CD4-positive, alpha-beta T cell treated with Interleukin-2 at 100 ng/mL for 4 hours (primary cell): ENCODE measurements at places on chromosomes 4 and X.
A peak's percentile ranks its signal among the peaks of the same experiment; 100 is the strongest.

GRCh38 chrX:153340111-153340510, 6.2 kb downstream of the ZNF275 start:
- no peak for DNase-seq

DNA sequence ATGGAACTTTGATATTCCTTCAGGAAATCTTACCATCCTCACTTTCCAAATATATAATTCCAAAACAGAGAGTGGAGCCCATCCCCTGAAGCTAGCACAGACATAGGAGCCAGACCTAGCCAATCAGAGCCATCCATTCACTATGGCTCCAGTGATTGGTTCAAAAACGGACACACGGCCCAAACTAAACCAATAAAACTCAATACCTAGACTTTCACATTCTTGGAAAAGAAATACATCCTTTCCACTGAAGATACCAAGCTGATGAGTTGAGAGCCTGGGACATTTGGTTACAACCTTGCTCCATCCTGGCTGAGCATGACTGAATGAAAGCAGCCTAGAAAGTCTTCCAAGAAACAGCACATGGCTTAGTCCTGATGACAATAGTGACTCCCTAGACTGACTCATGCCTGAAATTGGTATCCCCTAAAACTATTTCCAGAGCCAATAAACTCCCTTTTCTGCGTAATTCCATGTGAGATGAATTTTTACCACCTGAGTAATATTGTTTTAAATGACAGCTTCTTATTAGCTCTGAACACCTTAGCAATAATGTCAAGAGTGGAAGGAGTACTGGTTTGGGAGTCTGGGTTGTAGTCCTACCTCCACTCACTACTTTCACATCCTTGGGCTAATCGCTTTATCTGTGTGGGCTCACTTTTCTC, 189.6 kb upstream of the LNX1 start:
- no peak for DNase-seq

DNA sequence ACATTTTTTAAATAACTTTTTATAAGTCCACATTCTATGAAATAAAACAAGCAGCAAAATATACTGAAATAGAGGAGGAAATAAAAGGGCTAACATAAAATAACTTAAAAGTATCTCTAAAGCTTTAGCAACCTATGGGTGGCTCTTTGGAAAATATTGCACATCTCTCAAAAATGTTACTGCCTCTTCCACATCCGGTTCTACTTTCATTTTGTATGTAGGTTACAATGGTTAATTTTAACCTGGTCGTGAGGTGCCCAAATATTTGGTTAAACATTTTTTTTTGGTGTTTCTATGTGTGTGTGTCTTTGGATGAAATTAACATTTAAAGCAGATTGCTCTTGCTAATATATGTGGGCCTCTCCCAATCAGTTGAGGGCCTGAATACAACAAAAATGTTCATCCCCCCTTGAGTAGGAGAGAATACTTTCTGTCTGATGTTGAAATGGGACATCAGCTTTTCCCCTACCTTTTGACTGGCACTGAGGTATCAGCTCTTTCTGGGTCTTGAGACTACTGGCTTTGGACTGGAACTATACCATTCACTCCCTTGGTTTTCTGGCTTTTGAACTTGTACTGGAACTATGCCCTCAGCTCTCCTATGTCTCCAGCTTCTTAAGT, 353.0 kb downstream of the ADAM29 start:
- DNase-seq: no peak

- no peak for DNase-seq
These were observed 145.1 kb downstream of the BEND2 start for GRCh38 chrX:18075603-18076002.

GRCh38 chrX:19172741-19173140, 50.5 kb upstream of the ADGRG2 start:
- no peak for DNase-seq

GRCh38 chrX:147803948-147804347, 107.8 kb upstream of the FMR1 start:
- peak; percentile 0 for DNase-seq

GRCh38 chr4:8533274-8533865, 46.8 kb upstream of the GPR78 start:
- no peak for DNase-seq

DNA sequence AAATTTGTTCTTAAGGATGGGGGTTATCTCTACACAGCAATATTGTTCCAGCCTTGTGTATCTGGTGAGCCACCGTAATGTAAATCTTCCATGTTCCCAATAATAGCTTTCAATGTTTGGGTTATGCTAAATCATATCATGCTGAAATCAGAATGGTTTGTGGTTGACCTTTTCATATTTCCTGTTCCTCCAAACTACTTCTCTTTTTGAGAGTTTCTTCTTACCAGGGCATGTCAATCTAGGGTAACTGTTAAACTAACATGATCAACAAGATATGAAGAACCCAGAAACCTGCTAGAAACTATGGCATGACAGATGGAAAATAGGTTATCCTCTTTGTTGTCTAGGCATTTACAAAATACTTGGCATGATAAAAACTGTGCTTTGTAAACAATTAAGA, 22.0 kb downstream of the TNMD start:
- DNase-seq: no peak

- no peak for DNase-seq
These were observed 15.1 kb upstream of the PIGA start for GRCh38 chrX:15350329-15350996.

GRCh38 chrX:31099536-31100090, 27.8 kb upstream of the FTHL17 start:
- DNase-seq: no peak

DNA sequence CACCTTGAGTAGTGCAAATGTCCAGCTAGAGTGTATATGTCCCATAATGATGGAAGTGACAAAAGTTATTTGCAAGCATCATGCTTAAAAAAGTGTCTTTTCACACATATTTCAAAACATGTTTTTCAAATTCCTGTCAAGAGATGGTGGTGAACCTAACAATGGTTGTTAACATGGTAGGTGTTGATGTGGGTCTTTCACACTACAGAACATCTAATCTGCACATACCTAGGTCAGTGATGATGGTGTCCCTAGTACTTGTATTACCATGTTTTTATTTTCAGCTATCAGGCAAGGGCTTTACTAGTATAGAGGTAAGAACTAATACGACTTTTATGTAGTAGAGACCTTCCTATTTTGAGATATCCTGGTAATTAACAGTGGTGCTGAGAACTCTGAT, 3.4 kb upstream of the ATXN3L start:
- DNase-seq: no peak

DNA sequence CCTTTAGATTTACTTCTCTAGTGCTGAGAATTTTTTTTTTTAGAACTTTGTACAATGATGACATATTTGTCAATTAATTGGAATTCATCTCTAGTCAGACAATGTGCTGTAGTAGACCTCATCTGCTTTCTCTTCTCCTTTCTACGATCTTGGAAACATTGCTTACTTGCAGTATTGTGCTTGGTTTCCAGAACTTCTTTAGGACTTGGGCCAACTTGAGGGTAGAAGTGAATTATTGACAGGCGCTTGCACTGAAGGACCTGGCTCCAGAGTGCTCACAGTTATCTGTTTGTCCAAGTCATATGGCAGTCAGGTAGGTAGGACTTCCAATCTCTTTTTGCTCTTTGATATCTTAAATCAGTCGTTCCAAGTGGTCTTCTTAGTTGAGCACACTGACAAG, 39.6 kb downstream of the FNIP2 start:
- no peak for DNase-seq

- DNase-seq: no peak
These were observed 1.3 kb upstream of the UBL4A start for GRCh38 chrX:154487518-154488290.

GRCh38 chr4:4549534-4549933, 7.7 kb upstream of the STX18 start:
- no peak for DNase-seq

- DNase-seq: no peak
These were observed 1722.9 kb upstream of the AGA start for GRCh38 chr4:179165000-179165738.

DNA sequence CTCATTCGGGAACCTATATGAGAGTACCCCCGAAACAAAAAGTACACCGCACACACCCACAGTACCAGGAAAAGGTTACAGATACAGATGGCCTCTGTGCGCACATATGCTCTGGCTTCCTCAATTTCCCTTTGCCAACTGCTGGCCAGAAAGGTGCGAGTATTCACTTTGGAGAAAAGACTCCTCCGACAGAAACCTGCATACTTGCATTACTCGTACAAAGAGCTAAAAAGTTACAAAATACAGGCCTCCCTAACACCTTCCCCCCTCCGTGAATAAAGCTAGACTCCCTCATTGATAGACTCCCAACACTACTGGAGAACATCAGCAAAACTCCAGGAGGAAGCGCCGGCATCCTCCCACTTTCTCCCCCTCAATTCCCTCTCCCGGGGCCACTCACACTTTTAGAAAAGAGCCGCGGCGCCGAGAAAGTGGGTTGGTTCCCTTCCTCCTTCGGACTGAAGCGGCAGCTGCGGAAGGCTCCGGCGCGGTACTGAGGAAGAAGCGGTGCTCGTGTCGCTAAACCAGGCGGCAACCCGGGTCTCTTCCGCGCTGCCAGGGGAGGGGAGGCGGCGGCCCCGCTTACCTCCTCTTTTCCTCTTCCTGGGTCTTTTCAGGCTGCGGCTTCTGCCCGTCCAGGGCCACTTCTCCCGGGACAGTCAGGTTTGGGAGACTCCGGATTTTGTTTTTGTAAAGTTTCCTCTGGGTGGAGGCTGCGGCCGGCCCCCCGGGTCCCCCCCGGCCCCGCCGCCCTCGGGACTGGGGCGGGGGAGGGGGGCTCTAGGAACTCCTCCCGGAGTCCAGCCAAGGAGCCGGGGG, 1.1 kb downstream of the FBXW7 start:
- peak; percentile 49 for DNase-seq

DNA sequence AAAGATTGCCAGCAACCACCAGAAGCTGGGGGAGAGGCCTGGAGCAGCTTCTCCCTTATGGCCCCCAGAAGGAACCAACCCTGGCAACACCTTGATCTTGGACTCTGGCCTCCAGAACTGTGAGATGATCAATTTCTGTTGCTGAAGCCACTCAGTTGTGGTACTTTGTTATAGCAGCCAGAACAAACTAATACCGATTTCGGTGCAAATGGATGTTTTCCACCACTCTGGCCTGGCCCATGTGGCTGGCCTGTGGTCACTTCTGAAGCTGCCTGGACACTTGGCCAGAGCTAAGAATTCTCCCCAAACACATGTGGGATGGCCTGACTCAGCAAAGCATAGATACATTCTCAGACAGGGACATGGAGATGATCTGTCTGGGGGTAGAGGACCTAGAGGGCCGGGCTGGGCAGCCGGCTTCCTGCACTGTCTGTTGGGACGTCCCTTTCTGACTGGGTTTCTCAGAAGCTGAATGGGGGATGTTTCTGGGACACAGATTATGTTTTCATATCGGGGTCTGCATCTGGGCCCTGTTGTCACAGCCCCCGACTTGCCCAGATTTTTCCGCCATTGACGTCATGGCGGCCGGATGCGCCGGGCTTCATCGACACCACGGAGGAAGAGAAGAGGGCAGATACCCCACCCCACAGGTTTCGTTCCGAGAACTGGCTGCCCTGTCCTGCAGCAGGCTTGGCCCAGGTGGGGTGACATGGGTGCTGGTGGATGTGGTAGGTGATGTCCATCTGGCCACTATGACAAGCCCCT, 4.1 kb downstream of the FOXP3 start:
- DNase-seq: no peak

- no peak for DNase-seq
These were observed 21.1 kb downstream of the GRPR start for GRCh38 chrX:16144420-16144819.

GRCh38 chr4:17063888-17064287, 165.4 kb upstream of the LDB2 start:
- DNase-seq: no peak

GRCh38 chrX:103626855-103627254, 1.9 kb upstream of the TCEAL1 start:
- no peak for DNase-seq

GRCh38 chrX:101252634-101253033, 33.0 kb downstream of the DRP2 start:
- no peak for DNase-seq

DNA sequence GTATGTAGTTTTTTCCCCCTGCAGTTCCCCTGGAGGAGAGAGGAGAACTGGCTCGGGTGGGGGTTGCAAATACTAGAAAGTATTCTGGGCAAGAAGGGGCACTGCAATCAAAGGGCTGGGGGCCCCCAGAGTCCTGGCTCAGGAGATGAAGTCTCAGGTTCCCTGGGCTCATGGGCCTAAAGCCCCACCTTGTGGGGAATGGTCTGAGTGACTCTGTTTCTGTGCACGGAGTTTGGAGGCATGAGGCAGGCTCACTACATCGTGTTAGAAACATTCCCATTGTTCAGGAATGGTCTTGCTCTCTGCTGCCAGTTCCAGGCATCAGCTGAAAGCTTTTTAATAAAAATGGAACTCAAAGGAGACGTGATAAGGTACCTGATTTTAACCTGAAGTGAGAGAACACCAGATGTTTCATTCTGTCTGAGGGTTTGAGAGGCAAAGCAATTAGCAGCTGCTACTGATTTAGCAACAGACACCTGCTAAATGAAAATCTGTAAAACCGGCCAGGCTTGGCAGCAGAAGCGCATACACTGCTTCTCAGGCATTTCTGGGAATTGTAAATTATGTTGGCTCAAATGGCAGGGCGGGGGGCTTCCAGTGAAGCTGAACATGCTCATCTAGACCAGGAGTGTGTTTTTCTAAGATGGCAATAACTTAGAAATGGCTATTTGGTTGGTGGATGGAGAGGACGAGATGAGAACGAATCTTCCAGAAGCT, 122.7 kb downstream of the TMEM164 start:
- DNase-seq: no peak

- no peak for DNase-seq
These were observed 82.8 kb downstream of the PPP3CA start for GRCh38 chr4:101264512-101264911.

DNA sequence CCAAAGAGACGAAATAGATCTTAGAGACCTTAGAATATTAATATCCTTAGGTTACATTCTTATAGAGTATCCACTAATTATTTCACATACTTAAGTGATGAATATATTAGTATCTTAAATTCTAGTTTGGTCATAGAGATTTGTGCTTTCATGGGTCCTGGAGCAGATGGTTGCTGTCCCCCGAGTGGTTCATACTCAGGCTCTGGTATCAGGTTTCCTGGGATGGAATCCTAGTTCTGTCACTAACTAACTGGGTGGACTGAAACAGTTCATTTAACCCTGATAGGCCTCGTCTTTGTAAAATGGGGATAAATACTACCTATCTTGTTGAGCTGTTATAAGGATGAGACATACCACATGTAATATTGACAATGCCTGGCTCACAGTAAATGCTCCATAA, 264.6 kb downstream of the TENM3 start:
- no peak for DNase-seq

GRCh38 chr4:8613421-8614364, 21.1 kb downstream of the CPZ start:
- no peak for DNase-seq

- peak; percentile 48 for DNase-seq
These were observed 6.5 kb upstream of the USP46 start for GRCh38 chr4:52665592-52665991.

GRCh38 chr4:188316391-188316790, 177.2 kb downstream of the TRIML1 start:
- no peak for DNase-seq

- DNase-seq: no peak
These were observed 116.0 kb downstream of the SNCA start for GRCh38 chr4:89720981-89721380.
